ENCODE measurements at places on chromosomes 1 and 21.
A peak's percentile ranks its signal among the peaks of the same experiment; 100 is the strongest.

DNA sequence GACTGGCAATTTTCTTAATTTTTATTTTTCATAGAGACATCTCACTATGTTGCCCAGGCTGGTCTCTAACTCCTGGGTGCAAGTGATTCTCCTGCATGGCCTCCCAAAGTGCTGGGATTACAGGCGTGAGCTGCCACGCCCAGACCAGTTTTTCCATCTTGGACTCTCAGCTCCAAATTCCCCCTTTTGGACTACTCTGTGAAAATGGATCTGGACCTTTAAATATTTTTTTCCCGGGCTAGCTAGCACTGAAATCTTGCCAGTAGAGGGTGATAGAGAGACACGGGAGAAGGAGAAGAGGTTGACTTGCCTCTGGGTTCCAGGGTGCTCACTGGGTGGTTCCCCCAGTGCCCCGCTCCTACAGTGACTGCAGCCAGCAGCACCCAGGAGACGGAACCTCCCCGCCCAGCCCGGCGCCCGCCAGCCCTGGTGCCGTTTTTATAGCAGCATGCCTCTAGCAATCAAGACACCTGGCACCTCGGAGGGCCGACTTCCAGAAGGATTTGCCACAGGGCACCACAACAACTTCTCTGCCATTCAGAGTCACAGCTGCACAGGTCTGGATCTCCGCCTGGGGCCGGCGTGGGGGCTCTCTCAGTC lies 34.7 kb upstream of the SCCPDH start:
- peak; percentile 75 for DNase-seq

- DNase-seq, result no peak
Measured at GRCh38 chr21:22758478-22758877, 1760.3 kb downstream of the NCAM2 start.

DNA sequence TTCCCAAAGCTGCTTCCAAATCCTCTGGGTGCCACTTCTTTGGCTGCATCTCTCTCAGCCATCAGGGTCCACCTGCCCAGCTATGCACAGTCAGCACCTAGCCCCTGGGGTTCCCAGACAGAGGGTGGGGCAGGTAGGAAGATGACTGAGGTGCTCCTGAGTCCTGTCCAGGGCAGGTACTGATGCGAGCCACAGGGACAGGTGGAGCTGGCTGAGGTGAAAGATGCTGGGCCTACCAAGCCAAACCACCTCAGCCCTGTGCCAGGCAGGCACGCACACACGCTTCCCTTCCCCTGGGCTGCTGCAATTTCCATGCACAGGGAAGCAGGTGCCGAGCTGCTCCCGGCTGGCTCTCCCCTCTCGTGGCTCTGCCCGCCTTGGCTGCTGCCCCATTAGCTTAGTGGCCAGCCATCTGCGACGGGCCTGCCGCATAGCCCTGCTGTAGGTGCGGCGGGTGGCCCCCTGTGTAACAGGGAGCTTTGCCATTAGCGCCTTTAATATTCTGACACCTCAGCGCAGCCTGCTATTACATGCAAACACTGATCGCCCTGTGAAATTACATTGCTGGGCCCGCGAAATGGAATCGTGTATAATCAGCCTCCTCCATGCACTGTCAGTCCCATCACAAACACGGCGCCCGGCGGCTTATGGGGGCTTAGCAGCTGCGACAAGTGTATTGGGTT lies 38.9 kb downstream of the DMAP1 start:
- DNase-seq, result no peak

DNA sequence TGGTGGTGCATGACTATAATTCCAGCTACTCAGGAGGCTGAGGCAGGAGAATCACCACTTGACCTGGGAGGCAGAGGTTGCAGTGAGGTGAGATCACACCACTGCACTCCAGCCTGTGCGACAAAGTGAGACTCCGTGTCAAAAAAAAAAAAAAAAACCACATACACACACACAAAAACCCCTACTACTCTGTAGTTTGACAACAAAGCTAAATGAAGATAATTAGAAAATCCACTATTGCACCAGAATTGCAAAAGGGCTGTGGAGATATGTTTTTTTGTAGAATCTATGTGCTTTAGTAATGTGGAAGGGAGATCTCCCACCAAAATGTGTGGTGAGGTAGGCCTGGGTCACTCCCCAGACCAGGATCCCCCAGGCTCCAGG lies 32.2 kb upstream of the KHDRBS1 start:
- no peak for DNase-seq

GRCh38 chr1:19824541-19824940 lies 9.5 kb upstream of the RNF186 start:
- peak; percentile 28 for DNase-seq

Data from LHCN-M2 (cell line).